ENCODE measurements at places on chromosomes 5 and 9.

DNA sequence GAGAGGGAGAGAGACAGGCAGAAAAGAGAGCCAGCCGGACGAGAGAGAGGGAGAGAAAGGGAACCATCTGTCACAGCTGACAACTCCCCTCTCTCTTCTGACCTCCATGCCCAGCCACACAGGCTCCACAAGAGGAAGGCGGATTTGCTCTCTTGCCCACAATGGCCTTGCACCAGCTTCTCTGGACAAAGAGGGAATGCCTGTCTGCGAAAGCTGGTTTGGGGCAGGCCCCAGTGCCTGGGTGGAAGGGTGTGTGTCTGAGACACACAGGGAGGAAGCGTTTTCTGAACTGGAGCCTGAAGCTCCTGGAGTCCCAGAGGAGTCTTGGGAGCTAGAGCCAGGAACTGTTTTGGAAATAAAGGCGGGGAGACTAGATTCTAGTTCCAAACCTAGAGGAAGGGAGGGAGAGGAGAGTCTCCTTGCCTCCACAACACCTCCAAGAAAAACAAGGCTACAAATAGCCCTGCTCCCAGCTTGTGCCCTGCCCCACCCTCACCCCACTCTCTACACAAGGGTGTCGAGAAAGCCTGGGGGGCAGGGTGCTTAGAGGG lies 12.5 kb downstream of the C1QTNF2 start:
- DNase-seq: no peak

DNA sequence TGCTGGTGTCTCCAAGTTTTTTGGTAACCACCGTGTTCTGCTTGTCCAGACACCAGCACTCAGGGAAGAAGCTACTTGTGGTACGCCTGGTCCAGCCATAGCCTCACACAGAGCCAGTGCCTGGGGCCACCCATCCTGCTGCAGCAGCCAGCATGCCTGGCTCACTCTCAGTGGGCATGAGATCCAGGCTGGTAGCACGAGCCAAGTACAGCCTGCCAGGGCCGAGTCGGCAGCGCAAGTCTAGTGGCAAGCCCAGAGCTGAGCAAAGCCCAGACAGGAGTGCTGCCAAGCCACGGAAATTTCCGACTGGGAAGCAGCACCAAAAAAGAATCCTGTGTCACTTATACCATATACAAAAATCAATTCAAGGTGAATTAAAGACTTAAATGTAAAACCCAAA lies 36.3 kb upstream of the FBXL17 start:
- no peak for DNase-seq

DNA sequence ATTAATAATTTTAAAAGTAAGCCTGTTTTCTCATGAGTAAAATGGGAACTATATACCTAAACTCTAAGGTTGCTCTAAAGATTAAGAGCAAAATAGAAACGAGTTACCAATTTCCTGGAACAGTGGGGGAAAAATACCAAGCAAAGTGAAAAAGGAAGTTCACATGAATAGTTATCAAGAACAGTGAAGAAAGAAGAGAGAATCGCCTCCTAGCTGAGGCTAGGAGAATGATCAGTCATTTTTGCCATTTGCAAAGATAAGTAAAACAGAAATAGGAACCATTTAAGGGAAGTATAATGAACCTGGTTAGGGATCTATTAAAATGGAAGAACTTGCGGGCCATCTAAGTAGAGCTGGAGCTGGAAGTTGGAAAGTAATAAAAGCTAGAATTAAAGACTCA lies 50.7 kb downstream of the P4HA2 start:
- DNase-seq: no peak

DNA sequence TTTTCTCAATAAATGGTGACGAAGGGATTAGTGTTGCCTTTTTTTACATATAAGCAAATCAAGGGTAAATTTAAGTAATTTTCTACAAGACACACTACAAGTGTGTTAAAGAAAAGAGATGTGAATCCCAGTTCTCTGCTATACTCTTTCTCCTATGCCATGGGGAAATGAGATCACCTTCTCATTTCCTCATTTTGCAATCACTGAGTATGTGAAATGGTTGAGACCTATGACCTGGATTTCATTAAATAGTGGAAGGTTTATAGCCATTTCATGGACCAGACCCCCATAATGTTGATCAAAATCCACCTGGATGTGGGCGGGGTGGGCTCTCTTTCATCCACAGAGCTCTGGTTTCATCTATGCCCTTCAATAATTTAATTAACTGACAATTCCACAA lies 66.9 kb upstream of the SLIT3 start:
- DNase-seq: no peak

DNA sequence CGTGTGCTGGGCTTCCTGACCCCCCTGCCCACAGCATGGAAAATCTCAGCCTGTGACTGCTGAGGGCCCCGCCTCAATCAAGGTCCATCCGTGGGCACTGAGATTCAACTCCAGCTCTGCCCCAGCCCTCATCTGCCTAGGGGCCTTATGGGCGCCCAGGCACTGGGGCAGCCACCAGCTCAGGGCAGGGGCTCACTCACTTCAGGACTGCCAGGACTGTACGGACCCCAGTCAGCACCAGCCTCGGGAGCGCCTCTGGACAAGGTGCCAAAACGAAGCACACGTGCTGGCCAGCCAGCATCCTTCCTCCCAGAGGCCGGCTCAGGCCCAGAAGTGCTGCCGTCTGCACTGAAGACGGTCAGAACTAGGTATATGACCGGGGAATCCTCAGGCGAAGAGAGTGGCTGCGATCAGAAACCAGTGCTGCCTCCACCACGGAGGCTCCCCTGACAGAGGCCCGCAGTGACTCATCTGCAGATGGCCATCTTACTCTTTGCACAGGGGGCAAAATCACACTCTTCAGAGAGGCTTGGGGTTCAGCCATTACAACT lies 19.6 kb downstream of the CLPTM1L start:
- no peak for DNase-seq

- no peak for DNase-seq
These were observed 508.5 kb downstream of the BNC2 start for GRCh38 chr9:16361939-16362338.

- DNase-seq: peak; percentile 1
These were observed 103.2 kb downstream of the GPBP1 start for GRCh38 chr5:57277085-57277484.

GRCh38 chr9:16174915-16175314 lies 622.1 kb downstream of the CCDC171 start:
- DNase-seq: no peak

DNA sequence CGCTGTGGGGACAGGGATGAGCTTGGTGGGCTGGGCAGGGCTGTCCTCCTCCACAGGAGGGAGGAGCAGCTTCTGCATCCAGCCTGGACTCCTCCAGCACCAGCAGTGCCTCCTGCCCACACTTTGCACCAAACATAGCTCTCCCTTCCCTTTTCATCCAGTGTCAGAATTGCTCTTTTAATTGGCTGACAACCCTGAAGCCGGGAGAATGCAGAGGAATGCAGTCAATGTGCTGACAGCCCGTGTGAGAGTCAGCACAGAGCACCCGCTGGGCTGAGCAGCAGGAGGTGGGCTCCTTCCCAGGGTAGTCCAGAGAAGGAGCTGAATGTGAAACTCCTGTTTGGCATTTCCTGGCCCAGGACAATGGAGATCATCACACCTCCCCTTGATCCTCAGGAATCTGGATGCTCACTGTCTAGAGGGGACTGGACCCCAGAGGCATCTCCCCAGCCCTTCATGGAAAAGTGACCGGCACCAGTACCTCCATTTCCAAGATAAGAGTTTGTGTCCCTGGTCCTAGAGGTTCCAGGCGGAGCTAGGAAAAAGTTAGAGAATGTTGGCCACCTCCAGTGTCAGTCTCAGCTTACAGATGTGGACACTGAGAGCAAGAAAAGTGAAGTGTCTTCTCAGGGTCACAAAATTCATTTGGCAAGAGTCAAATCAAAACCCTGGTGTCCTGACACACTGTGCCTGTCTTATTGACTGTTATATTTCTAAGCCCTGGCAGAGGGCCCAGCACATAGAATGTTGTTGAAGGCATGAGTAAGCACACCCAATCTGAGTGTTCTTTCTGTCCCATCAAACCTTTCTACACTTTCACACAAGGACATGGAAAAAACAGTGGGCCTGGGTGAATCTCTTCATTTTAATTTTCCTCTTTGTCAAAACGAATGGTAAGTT lies 202.1 kb downstream of the SNX18 start:
- DNase-seq: no peak

DNA sequence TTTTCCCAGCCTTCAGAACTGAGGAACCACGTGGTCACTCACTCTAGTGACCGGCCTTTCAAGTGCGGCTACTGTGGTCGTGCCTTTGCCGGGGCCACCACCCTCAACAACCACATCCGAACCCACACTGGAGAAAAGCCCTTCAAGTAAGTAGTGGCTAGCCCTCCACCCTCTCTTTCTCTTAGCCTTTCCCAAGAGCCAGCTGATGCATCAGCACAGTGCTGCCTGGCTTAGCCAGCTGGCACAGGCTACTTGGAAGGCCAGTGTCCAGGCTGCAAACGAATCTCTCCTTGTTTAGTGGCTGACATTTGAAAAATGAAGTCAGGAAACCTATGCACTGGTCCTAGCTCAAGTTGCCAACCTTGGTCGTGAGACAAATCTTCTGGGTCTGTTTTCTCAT lies 91.1 kb downstream of the PRDM6 start:
- DNase-seq: no peak
